NCI-H1092 (cell line): ENCODE measurements at places on chromosomes 12 and 14.

DNA sequence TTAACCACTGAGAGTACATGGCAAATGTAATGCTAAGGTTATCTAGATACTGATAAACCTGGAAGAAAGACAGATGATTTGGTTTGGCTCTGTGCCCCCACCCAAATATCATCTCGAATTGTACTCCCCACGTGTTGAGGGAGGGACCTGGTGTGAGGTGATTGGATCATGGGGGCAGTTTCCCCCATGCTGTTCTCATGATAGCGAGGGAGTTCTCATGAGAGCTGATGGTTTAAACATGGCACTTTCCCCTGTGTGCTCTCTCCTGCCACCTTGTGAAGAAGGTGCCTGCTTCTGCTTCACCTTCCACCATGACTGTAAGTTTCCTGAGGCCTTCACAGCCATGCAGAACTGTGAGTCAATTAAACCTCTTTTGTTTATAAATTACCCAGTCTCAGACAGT lies 14.2 kb downstream of the NOXRED1 start:
- DNase-seq: peak; percentile 1

DNA sequence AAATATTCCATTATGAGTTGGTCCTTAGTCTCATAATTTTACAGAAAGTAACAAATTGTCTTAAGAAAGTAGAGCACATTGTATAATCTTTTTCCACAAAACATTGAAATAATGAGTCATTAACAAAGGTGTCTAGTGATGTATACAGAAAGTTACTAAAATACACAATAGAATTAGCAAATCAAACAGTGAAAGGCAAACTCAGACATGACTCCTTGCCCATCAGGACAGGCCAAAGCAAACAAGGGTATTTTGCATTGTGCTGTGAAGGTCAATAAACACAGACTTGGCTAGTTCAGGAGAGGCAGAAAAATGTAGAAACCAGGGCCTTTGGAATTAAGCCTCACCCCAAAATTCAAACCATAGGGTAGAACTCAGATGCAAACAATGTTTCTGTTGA lies 37.3 kb downstream of the SIX4 start:
- no peak for DNase-seq

DNA sequence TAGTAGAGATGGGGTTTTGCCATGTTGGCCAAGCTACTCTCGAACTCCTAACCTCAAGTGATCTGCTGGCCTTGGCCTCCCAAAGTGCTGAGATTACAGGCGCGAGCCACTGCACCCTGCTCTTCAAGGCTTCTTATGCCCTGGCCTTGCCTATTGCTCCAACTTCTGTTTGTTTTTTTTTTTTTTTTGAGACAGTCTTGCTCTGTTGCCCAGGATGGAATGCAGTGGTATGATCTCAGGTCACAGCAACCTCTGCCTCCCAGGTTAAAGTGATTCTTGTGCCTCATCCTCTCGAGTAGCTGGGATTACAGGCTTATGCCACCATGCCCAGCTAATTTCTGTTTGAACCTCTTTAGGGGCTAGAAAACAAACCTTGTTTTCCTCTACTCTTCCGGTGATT lies 6.0 kb upstream of the ABCD4 start:
- DNase-seq: no peak

DNA sequence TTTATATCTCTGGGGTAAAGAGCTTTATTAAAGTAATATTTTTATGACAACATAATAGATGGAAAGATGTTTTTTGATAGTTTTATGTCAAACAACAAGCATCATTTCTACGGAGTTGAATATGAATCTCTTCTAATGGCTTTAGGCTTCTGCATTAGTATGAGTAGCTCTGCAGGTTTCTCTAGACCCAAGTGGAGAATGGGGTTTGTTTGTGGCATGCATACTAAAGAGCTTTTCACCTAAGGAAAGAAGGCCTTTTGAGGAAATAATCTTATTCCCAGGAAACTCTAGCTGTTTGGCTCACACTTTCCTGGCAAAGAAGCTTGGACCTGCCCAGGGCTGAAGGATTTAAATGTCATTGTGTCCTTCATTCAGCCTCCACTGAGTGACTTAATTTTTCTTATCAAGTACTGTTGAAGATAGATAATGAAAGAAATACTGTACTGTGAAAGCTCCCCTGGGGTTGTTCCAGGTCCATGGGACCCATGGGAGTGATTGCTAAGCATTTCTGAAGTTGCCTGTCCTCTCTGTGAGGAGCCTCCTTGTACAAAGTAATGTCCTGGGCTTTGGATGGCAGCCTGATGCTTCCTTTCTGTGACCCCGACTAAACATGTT lies 469.3 kb downstream of the LRIG3 start:
- DNase-seq: no peak

- DNase-seq: no peak
These were observed 136.6 kb upstream of the SLC38A2 start for GRCh38 chr12:46509135-46509534.

- no peak for DNase-seq
These were observed 595.1 kb upstream of the ATP2B1 start for GRCh38 chr12:90303771-90304170.

GRCh38 chr12:115752156-115752555 lies 525.3 kb downstream of the MED13L start:
- DNase-seq: no peak

GRCh38 chr12:122043476-122043875 lies 21.8 kb downstream of the BCL7A start:
- DNase-seq: no peak

- no peak for DNase-seq
These were observed 33.6 kb downstream of the CDKL1 start for GRCh38 chr14:50362764-50363713.

DNA sequence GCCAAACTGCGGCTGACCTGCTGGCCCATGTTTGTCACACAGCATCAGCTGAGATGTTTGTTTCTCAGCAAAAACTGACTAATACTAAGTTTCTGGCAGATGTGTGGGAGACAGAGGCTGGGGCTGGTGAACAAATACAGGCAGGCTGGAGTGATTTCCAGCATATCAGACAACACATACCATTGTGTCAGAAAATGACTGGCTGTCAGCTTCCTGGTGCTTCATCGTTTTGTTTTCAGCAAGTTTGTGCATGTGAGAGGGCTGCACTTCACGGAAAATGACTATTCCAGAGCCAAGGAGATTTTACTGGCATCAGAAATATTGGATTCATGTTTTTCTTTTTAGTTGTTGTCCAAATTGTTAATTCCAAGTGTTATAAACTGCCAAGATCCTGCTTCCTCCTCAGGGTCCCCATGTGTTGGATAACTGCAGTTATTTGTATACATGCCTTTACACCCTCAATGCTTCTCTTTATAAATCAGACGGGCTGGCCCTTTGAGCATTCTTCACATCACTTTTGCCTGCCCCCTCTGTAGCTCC lies 145.7 kb downstream of the GALC start:
- DNase-seq: no peak

DNA sequence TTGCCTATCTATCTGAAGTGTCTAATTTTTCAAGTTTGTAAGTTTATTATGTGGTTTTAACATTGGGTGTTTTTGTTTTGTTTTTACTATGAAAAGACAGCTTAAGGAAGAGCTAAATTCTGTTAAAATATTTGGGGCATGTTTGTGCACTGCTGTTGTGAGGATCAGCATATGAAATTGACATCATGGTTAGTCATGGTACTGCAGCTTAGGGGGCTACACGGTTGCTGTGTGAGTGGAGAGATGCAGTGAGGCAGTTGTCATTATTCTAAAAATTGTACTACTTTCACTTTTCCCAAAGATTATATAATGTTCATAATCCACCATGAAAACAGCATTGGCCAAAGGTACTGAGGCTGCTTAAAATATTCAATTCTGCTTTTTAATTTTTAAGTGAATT lies 49.0 kb downstream of the ZC3H14 start:
- DNase-seq: no peak

DNA sequence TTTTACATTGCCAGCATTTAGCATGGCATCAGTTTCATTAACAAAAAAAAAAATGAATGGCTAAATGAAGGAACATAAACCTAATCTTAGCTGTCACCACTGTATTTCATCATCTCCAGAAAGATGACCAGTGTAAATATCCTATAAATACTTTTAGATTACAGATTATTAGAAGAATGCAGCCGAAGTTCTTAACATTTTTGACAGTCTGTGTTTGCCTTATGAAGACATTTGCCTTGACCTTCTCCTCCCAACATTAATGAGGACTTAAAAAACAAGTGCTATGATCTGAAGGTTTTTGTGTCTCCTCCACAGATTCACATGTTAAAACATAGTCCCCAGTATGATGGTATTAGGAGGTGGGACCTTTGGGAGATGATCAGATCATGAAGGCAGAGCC lies 253.0 kb downstream of the SNAPC1 start:
- DNase-seq: no peak

DNA sequence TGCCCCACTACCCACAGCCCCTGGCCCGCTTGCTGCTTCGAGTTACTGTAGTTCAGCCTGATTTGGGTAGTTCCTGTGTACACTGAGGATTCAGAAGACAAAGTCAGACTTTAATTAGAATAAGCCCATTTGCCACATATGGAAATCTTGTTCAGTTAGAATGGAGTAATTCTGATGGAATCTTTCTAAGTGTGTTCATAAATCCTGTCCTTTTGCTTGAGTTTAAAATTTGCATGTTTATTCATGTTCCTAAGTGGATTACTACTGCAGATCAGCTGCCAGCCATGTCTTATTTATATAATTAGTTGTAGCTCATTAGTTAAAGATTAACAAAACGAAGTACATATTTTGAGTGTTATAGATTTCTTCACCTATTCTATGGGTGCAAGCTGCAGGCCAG lies 504.5 kb downstream of the PCNX1 start:
- DNase-seq: no peak

DNA sequence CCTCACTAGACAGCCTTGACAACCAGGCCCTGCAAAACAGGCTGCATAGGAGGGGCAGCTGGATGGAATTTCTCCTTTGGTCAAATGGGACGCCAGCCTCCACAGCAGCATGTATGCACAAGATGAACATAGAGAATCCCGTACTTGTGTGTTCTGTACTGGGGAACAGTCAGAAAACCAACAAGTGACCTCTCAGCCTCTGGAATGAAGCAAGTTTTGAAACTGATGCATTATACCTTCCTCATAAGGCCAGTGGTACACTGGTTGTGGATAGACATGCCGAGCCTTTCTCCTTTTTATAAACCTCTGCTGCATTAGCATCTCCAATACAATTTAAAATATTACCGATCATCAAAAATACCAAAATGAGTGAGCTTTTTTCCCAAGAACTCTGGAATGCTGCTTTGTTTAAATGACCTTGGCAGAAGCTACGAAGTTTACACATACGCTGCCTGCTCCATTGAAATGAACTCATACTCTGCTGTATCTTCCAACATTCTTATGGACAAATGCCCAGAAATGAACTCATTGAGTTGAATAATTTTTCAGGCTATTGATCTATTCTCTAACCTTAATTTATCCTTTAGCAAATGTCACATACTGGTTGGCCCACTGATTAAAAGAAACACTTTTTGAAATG lies 47.6 kb upstream of the FERMT2 start:
- DNase-seq: no peak

- DNase-seq: no peak
These were observed 285.0 kb upstream of the ATP2B1 start for GRCh38 chr12:89993632-89994031.

- DNase-seq: no peak
These were observed 2.1 kb upstream of the ARHGAP5 start for GRCh38 chr14:32074887-32075572.

DNA sequence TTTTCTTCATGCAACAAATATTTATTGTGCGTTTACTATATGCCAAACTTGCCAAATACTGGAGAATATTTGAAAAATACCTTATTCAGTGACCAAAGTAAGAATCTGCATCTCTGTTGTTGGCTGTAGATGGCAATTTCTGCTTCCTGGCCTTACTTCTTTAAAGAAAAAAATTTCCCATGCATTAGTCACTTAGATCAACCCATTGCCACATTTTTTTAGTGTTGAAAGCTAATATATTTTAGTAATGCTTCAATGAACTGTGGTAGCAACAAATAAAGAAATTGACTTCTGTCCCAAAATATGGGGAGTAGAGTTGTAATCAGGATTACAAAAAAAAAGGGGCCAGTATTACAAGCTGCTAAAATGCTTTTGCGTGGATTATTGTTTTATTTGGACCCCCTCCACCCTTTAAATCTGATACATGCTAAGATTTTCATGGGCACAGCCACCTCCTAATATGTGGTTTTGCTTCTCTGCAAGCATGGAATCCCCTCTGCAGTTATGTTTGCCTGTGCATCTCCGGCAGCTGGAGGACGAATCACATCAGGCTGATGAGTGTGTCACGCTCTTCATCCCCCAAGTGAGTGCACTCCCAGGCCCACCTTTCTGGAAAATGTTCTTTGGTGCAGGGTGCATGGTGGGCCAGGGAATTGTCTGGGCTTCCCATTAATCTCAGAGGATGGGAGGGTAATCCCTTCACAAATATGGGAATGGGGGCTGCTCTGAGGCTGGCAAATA lies 38.1 kb upstream of the PTCSC3 start:
- DNase-seq: no peak

- peak; percentile 17 for DNase-seq
These were observed 20.9 kb upstream of the ANO2 start for GRCh38 chr12:5965950-5966383.

DNA sequence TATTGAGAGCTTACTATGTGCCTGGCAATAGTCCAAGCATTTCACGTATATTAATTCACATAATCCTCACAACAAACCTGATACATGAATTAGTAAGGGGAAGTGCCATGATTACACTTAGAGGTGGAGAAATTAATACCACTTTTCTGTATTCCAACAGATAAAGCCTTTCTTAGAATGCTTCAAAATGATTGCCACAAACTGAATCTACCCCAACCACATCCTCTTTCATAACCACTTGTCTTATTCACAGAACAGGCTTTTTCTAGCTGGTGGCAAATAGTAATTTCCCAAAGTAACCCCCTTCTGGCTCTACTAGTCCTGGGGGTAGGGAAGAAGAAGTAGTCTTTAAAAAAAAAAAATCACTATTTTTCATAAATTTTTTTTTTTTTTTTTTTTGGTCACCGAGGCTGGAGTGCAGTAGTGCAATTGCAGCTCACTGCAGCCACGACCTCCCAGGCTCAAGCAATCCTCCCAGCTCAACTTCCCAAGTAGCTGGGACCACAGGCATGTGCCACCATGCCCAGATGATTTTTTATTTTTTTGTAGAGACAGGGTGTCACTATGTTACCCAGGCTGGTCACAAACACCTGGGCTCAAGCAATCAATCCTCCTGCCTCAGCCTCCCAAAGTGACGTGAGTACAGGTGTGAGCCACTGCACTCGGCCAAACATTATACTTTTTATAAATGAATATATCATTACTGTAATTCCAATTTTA lies 59.0 kb upstream of the ARID2 start:
- no peak for DNase-seq
